ENCODE measurements at places on chromosomes 12 and 14.
A peak's percentile ranks its signal among the peaks of the same experiment; 100 is the strongest.

GRCh38 chr12:3203713-3204112 is 126.5 kb downstream of the TSPAN9 start:
- no peak for DNase-seq

DNA sequence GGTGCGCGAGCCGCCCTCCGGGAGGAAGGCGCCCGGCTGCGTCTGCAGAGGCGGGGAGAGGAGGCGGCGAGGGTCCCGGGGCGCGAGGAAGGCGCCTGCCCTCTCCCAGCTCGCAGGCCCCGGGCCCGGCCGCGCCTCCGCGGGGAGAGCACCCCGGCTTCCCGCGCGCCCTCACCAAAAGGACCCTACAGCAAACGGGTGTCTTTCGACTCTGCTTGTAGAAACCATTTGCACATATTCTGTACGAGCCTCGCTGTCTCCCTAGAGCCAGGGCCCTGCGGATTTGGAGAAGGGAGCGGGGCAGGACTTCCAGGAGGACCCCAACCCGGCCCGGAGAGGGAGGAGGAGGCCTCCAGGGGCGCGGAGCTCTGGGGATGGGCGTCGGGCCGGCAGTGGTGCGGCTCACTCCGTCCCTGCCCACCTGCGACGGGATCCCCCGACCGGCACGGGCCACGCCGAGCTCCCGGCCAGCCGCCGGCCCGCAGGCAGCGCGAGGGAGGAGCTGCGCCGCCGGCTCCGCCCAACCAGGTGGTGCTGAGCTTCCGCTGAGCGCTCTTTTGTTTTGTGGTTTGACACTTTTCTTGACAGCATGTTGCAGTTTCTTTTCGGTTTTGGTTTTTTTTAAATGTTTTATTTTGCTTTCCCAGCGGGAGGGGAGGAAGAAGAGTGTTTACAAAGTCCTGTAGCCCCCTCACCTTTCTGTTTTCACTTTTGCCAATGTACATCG is 103.3 kb upstream of the FKBP4 start:
- peak; percentile 32 for DNase-seq

DNA sequence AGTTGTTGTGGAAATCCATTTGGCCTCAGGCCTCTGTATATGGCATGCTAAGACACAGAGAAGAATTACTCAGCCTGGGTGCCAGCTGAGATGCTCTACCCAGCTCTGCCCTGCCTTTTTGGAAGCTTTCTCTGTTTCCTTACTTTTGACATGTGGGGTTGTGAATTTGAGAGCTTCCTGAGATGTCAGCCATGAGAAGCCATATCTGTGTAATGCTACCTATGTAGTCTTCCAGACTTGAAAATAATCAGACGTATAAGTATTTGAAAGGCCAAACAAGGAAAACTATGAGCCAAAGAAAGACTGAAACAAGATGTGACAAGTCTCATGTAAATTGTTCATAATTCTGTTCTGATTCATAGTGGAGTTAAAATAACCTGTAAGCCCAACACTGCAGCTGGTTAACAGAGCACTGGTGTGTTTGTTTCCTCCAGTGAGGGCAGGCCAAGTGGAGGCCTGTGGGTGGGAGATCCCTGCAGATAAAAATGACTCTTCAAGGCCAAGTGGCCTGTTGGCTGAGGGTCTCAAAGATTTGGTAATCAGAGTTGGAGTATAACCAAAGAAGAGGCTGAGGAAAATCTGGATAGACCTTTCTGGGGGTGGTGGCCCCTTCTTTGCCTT is 94.0 kb downstream of the TMX1 start:
- DNase-seq, result no peak

DNA sequence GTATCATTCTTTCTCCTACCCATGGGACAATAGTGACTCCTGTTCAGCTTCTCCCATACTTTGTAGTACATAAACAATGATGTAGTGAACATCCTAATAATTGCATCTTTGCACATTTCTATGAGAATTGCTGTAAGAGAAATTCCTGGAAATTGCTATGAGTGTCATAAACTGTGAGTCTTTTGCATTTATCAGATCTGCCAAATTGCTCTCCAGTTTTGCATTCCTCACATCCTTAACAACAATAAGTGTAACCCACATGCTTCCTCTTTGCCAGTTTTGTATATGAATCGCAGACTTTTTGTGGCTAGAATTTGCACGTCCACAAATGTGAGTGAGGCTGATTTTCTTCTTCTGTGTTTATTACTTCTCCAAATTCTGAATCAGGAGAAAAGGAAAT is 124.0 kb upstream of the TBX5 start:
- DNase-seq, result no peak

Data from NCI-H526 (cell line).